ENCODE measurements at places on chromosomes 5 and 9.
A peak's percentile ranks its signal among the peaks of the same experiment; 100 is the strongest.

DNA sequence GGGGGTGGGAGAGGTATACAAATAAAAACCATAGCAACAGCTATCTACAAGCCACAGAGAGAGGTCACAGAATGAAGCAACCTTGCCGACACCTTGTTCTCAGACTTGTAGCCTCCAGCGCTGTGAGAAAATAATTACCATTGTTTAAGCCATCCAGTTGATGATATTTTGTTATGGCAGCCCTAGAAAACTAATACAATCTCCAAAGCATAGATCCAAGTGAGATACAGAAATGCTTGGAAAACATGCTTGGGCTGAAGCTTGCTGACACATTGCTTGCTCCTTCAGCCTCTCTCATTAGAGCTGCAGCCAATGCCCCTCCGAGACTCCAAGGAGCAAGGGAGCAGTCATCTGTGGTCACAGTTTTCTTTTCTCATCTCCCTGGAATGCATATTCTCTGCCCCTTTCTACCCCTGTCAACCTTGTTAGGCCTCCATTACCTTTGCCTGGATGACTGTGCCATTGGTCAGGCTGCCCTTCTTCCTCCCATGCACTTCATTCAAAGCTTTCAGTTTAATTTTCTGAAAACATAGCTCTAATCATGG lies 401.4 kb upstream of the KLF4 start:
- no peak for DNase-seq

GRCh38 chr5:168773226-168773625 lies 194.1 kb upstream of the PANK3 start:
- no peak for DNase-seq

DNA sequence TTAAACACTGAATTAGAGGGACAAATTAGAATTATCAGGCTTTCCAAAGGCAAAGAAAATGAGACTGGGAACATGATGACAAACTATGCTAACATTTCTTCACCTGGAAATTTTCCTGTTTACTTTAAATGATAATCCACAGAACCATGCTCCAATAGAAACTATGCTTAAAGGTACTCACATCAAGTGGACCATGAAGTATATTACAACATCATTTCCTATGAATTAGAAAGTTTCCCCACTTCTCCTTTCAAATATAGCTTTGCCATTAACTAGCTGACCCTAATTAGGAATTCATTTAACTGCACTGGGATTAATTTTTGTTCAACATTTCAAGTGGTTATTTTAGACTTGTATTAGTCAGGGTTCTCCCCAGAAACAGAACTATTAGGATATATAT lies 81.4 kb downstream of the DTWD2 start:
- DNase-seq = no peak

DNA sequence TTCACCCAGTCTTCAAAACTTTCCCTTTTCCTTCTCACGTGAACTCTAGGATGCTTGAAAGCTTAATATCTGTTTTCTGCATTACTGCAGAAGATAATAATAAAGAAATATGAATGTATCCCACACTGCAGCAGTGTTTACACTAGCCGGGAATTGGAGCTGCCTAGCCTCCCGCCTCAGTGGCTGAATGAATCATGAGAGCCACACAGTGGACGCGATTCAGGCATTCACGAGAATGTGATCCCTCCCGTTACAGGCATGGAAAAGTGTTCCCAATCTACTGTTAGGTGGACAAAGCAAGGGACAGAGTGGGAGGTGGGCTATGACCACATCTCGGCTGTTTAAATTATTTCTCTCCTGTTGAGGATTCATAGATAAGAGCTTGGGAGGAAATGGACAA lies 69.4 kb upstream of the CTSL start:
- no peak for DNase-seq

- DNase-seq = no peak
Measured at GRCh38 chr9:79111653-79112052, 460.1 kb upstream of the TLE4 start.

GRCh38 chr9:130400870-130401269 lies 43.9 kb upstream of the ASS1 start:
- no peak for DNase-seq

GRCh38 chr9:91271156-91271555 lies 90.6 kb downstream of the AUH start:
- no peak for DNase-seq

- no peak for DNase-seq
Measured at GRCh38 chr5:10140195-10140973, 109.3 kb downstream of the ATPSCKMT start.

DNA sequence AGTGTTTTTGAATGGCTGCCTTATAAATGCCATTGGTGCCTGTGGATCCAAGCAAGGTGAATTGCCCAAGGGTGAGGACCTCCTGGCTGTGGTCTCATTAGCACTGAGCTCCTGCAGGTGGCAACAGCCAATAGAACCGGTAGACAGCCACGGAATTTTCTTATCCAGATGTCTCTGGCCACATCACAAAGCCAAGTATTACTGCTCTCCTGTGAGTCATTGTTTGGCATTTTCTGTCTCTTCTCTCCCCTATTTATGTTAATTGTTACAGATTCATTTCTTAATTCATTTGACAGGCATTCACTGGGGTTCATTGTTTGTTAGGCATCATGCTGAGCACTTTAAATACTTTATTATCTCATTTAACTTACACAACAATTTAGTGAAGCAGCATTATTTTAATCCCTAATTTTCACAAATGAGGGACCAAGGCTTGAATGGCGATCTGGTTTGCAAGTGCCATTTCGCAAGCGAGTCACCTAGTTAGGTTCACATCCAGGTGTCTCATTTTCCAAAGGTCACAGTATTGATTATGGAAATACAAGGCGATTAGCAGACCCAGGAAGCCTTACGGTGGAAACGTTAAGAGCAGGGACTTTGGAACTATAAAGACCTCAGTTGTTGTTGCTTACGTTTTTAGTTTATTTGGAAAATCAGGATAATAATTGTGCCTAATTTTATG lies 58.2 kb upstream of the DPYSL3 start:
- DNase-seq = no peak

GRCh38 chr5:54756796-54757402 lies 228.5 kb downstream of the ESM1 start:
- no peak for DNase-seq

GRCh38 chr5:112734597-112734996 lies 3.1 kb upstream of the APC start:
- no peak for DNase-seq

- DNase-seq = no peak
Measured at GRCh38 chr5:145752947-145753346, 82.2 kb downstream of the PRELID2 start.

DNA sequence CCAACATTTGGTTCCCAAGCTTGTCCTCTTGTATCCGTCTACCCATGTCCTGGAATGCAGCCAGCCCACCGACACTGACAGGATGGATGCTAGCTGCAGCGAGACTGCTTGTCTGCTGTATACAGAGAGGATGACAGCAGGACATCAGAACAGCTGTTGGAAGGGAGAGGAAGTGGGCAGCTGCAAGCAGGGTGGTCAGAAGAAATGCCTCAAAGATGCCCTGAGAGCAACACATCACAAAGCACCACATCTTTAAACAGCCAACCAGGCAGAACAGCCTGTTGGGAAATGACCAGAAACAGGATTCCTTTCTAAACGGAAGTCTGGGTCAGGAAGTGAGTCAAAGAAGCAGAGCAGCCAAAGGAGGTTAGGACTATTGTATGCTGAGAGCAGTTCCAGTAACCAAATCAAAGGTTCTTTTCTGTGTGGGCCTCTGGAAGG lies 219.1 kb downstream of the NDUFS4 start:
- DNase-seq = peak; percentile 45

DNA sequence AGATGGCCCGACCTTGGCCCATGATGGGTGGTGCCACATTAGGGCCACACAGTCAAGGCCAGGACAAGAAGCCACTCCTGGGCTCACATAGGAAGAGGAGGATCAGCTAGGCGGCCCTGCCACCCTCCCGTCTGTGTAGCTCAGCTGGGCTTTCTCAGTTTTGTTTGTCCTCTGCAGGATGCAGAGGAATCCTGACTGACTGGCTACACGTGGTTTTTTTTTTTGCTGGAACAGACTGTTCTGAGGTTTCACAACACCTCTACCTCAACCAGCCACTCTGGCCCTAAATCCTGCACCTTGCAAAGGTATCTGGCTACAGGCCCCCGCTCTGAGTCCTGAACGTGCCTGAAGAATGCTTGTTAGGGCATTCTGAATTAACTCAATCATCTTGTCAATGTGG lies 88.3 kb upstream of the MSX2 start:
- no peak for DNase-seq

GRCh38 chr5:172795318-172795977 lies 24.5 kb upstream of the DUSP1 start:
- DNase-seq = no peak

DNA sequence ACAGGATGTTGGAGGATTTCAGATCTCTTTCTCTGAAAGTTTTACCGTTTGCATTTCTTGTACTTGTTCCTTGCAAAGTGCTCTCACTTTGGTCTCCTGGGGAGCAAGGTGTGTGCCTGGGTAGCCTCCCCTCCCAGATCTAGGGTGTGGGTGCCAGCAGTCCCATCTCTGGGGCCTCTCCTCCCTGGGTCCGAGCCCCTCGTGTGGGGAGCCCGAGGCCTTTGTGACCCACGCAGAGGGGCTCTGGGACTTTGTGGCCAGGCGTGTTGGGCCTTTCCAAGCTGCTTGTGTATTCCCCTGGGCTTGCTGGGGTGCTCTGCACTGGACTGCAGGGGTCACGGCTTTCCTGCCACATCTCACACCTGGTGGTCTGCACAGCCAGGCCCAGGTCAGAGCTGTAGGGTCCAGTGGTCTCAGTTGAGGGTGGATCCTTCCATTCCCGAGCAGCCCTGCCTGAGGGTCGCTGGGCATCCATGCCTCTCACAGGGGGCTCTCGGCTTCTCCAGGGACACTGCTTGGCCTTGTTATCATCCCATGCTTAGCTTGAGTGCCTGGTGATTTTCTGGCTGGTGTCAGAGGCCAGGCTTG lies 96.3 kb downstream of the CACNA1B start:
- no peak for DNase-seq

GRCh38 chr9:131875828-131876485 lies 136.1 kb upstream of the RAPGEF1 start:
- no peak for DNase-seq

DNA sequence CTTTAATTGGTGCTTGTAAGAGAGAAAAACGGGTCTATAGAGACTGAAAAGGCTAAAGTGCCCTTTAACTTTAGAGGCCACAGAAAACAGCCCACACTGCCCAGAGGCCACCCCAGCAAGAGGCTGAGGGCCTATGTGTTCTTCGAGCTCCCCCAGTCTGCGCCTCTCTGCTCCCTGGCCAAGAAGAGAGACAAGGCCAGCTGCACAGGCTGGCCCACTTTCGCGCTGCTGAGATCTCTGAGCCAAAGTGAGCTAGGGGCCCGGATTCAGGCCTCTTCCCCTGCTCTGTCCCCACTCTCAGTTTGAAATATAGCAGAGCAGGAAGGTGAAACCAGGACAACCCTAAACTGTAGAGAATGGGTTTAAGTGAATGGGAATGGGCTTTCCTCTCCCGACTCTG lies 132.0 kb upstream of the TRIM32 start:
- no peak for DNase-seq

GRCh38 chr9:93107151-93107824 lies 11.3 kb downstream of the CARD19 start:
- no peak for DNase-seq
